ENCODE measurements at places on chromosomes 3 and 15.

- no peak for DNase-seq
These were observed 365.0 kb downstream of the ROBO2 start for GRCh38 chr3:77404871-77405270.

GRCh38 chr15:88040516-88040915 lies 216.0 kb downstream of the NTRK3 start:
- no peak for DNase-seq

DNA sequence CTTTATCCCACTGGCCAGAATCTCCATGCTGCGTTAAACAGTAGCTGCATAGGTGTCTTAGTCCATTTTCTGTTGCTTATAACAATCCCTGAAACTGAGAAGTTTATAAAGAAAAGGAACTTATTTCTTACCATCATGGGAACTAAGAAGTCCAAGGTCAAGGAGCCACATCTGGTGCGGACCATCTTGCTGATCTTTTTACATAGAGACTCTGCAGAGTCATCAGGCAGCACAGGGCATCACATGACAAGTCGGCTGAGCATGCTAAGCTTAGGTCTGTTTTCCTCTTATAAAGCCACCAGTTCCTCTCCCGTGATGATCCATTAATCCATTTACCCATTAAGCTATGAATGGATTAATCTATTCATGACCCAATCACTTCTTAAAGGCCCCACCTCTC lies 22.4 kb upstream of the FAM174B start:
- no peak for DNase-seq

- DNase-seq, result no peak
These were observed 33.9 kb downstream of the SHQ1 start for GRCh38 chr3:72814308-72814707.

DNA sequence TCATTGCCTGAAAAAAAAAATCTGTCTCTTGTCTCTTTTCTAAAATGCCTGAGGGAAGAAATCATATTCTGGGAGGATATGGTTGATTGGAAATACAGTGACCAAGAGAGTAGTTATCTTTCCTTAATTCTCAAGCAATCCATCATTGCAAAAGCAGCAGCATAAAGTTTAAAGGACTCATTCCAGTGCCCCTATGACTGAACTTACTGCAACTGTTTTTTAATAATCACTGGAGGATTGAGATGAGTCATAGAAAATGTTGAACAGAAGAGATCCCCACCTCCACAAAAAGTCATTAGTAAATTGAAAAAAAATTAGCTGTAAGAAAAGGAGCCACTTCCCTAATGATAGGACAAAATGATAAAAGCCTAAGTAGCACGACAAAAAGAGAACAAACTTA lies 121.5 kb downstream of the SLC9A9 start:
- no peak for DNase-seq

- no peak for DNase-seq
These were observed 278.9 kb downstream of the MECOM start for GRCh38 chr3:169384573-169384972.

DNA sequence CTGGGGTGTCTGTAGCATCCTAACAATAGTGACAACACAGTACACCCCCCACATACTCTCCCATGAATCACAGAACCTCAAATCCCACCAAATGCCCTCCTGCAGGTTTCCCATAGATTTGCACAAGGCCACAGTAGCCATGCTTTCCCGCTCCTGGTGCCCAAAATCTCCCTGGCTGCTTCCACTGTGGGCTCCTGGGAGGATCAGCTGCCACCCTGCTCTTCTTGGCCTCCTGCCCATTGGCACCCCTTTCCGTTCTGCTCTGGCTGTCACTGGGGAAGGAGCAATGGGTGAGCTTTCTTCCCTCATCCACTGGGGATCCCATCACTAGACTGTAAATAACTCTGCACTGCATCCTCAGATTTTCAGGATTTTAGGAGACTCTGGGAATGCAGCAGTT lies 92.1 kb upstream of the SLC24A5 start:
- DNase-seq, result no peak
